LHCN-M2 (cell line): ENCODE measurements at places on chromosomes 3 and 15. TPM values are rescaled to one million over a fixed set of nuclear protein-coding genes. Genes with fewer than 3 reads are reported as not detected.

DNA sequence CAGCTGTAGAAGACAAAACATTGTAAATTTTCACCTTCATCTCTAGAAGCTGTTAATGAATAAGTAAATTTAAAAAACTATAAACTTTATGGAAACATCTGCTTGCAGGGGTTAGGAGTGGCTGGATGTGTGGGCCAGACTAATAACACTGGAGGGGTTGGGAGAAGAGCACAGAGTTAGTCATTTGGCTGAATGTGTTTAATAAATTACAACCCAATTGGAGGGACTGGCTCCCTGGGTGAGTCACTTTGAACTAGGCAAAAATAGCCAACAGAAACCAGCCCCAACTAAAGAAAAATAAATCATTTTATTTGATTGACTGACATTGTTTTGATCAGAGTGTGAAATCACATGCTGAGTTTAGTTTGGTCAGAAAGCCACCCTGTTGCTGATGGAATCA, 21.8 kb downstream of the DGKG start:
- DNase-seq: peak; percentile 3

GRCh38 chr15:70947351-70948335, 55.0 kb downstream of the LRRC49 start:
- no peak for DNase-seq

Gene TATDN2
- 11.4 and 12.9 TPM in 2 replicates for total RNA-seq

- no peak for DNase-seq
Observed at GRCh38 chr3:185935465-185936272, 2.1 kb downstream of the TRA2B start.

GRCh38 chr15:25887870-25888269, 24.7 kb upstream of the ATP10A start:
- DNase-seq: no peak

GRCh38 chr15:82122746-82123400, 77.1 kb upstream of the MEX3B start:
- peak; percentile 97 for DNase-seq

DNA sequence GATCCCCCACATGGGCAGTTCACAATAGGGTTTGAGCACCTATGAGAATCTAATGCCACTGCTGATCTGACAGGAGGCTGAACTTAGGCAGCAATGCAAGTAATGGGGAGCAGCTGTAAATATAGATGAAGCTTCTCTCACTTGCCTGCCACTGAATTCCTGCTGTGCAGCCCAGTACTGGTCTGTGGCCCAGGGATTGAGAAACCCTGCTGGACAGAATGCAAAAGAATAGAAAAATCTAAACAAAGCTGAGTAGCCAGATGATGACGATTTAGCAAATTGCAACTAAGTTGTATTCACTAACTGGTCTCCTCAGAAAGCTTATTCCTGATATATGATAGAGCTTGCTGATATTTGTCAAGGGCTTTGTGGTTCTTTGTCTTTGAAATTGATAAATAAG, 34.3 kb upstream of the APH1B start:
- no peak for DNase-seq

DNA sequence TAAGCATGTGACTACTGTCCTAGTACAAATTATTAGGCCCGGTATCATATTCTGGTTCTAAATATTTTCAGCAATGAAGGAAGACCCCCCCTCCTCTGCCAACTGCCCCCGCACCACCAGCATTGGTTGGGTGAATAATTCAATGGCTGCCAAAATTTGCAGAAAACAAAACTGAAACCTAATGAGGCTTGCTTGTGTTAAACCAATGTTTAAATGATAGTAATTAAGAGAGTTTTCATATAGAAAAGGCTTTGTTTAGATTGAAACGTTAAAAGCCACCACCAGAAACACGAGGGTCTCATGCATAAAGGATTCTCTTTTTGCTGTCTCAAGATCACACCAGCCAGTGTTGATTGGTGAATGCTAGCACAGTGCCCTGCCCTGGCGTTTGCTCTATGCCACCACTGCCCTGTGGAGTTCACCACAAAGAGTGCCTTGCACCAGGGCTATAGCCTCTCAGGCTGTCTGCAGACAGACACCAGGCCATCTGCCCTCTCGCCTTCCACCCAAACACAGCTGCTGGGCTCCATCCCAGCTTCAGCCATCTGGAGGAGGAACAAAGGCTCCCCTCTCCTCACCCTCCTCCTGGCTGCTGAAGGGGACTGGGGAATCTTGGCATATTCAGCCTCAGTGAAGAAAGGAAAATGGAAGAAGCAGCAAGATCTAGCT, 200.3 kb upstream of the PFN2 start:
- DNase-seq: peak; percentile 53

GRCh38 chr15:59794229-59794886, 105.2 kb upstream of the BNIP2 start:
- DNase-seq: no peak

Gene ADGRG7
- not detected in 2 replicates for total RNA-seq

Gene MYH15
- total RNA-seq: 5.2 and 5.6 TPM in 2 replicates

DNA sequence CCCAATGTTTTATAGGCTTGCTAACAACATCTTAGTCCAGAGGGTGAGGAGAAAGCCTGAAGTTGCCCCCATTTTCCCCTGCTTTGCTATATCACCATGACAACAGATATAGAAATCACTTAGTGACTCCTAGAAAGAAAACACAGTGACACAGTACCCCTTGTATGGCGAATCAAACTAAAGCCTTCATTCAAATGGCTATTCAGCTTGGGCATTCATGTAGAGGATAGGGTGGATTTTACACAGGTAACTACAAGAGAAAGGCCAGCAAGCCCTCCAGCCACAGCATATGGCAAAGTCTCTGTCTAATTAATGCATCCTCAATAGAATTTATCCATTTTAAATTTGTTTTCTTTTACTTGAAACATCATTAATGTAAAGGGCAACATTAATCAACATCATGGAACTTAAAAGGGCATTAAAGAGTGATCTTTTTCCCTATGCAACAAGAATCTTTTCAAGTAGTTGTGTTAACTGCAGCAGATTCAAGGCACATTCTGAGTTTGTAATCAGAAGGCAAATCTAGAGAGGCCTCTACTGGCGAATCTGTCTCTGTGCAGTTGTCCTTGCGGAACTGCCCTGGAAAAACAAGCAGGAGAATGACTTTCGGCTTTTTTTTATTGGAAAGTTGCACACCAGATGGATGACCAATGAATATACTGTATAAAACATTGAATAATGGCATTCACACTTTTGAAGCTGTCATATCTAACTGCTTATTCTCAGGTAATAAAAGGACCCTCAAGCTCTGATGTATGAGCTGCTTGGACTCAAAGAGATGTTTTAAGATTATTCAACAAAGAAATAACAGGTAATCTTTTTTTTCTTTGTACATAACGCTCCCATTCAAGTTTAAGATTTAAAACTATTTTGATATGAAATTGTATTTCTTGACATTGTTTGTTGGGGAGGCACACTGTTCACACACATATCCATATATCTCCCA, 621.7 kb upstream of the AGTR1 start:
- peak; percentile 78 for DNase-seq

GRCh38 chr3:169479314-169479939, 184.1 kb downstream of the MECOM start:
- no peak for DNase-seq

- DNase-seq: no peak
Observed at GRCh38 chr3:140250010-140250855, 315.2 kb downstream of the CLSTN2 start.

DNA sequence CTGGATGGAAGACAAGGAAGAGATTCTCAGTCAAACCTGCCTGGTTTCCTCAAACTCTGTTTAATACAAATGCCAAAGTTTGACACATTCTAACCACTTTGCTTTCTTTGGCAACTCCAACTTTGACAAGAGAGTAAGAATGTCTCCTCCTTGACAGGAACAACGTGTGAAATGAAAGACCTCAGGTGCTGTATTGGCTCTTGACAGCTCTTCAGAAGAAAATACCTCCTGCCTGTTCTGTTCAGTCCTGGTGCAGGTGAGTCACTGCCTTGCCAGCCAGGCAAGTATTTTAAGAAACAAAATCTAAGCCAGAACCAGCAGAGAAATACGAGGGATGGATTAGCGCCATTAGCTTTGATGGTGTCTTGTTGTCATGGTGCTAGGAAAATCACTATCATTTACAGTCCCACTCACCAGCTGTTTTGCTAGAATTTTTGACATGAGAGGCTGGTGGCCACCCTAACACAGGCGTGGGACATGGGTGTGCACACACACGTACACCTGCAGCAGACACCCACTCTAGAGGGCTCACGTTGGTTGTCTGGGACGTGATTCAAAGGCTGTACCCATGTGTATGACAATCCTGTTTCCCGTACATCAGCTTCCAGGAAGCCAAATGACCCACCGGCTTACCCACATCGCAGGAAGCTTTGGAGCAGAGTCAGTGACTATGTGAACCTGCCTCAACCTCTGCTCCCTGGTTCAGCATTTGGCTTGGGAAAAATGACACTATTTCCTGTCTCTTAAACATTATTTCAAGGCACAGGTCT, 60.4 kb downstream of the CCNL1 start:
- peak; percentile 57 for DNase-seq

DNA sequence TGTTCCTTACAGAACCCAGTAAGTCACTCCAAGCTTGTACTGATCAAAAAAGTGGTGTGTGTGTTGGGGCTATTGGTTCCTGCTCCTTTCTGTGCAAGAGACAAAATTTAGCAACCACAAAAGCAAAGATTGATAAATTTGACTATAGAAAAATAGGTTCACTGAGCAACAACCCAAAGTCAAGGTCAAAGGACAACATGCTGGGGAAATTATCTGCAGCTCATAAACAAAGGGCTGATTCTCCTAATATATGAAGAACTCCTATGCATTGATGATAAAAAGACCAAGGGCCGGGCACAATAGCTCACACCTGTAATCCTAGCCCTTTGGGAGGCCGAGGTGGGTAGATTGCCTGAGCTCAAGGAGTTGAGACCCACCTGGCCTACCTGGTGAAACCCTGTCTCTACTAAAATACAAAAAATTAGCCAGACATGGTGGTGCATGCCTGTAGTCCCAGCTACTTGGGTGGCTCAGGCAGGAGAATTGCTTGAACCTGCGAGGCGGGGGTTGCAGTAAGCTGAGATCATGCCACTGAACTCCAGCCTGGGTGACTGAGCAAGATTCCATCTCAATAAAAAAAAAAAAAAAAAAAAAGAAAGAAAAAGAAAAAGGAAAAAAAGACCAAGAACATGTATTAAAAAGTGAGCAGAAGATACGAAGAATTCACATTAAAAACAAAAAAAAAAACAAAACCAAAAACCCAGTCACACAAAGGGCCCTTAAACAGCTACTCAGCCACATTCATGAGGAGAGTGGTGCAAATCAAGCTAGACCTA, 29.8 kb downstream of the PPCDC start:
- no peak for DNase-seq
